ENCODE measurements at places on chromosomes 12 and 14.

DNA sequence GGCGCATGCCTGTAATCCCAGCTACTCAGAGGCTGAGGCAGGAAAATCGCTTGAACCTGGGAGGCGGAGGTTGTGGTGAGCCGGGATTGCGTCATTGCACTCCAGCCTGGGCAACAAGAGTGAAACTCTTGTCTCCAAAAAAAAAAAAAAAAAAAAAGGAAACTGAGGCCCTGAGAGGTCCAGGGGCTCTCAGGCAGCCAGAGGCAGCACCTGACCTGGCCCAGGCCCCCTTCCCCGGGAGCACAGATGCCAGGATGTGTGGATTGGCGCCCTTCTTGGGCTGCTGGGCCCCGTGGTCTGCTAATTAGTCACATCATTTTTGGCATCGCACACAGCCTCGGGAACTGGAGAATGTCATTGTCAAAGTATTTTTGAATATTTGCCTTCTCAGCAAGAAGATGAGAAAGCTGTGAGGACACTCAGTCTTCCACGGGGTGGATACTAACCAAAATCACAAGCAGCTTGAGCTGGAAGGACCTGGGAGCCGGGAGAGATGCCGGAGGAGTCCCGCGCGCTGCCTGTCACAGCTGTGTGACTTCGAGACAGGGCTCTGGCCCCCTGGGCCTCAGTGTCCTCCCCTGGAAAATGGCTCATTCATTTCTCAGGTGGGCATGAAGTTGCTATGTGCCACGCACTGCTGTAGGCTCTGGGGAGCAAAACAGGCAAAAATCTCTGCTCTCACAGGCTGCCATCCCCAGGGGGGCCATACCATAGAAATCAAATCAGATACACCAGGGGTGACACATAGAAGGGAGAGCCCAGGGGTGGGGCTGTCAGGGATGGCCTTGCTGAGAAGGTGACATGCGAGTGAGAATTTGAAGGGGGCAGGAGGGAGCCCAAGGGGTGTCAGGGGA lies 12.5 kb upstream of the RCOR1 start:
- no peak for DNase-seq

DNA sequence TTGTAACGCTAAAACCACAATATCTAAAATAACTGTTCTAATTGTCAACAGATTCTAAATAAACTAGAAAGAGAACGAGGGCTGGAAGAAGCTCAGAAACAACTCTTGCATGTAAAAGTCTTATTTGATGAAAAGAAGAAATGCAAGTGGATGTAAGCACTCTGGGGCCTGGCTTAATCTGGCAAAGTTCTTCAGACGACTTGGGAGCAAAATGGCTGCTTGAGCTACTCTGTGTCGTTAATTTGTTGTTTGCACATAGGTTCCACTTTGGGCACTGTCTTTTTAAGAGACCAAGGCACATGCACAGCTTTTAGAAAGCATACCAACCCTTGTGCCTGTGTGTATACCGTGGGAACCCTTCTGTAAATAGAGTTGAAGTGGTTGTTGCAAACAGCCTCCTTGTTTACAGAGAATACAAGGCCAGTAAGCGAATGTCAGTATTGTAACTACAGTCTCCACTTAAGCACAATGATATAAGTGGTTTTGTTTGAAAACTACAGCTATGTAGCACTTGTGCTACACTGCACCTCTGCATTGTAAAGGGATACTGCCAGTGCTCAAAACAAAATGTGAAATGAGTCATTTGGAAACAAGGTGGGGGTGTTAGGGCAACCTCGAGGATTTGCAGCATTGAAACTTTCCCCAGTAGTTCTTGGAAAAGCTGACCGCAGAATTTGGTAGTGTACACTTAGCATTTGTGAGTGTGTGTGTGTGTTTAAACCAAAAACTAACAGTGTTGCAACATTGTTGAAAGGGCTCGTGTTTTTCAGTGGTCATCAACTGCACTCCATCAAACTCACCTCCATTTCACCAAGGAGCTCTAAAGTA lies 154.3 kb downstream of the CEP83 start:
- DNase-seq = no peak

DNA sequence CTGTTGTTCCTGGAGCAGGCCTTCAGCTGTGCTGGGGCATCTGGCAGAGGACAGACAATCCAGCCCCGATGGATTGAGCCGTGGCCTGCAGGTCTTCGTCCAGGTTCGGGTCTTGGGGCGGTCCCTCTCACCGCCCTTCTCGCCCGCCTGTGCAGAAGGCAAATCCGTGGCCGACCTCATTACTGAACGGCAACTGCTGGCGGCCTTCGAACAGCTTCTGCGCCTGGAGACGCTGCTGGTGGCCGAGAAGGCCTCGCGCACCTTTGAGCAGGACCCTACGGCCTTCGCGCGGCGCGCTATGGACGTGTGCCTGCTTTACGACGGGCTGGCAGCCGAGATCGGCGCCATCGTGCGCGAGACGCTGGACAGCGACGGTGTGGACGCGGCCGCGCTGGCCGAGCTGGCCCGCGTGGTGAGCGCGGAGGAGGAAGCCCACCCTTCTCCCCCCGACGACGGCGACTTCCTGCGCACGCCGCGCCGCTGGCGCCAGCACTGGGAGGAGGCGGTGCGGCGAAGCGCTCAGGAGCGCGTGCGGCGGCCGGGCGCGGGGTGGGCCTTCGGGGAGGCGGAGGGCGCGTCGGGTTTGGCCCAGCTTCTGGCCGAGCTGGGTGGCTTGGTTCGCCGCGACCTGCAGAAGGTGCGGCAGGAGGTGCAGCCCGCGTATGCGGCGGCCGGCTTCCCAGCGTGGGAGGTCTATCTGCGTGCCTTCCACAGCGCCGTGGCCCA lies 7.6 kb downstream of the EXOC3L4 start:
- no peak for DNase-seq

DNA sequence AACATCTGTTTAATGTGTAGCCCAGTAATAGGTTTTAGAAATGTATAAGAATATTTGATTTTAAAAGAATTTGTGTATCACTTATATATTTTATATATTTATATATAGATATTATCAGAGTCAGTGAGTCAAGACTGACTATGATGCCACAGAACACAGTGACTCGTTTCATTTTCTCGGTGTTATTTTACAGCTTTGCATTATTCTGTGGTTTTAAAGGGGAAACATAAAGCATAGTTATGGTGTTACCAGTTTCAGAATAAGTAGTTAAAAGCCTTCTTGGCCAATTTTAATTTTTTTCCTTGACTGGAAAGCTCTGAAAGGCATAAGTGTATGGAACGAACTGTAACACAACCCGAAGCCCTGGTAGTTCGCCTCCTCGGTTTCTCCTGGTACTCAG lies 91.0 kb downstream of the GRIP1 start:
- no peak for DNase-seq

GRCh38 chr12:6341417-6342139 lies at the start of gene TNFRSF1A:
Gene TNFRSF1A (minus strand): TSS chr12:6342076. CDS start chr12:6341814, 262 bp downstream.
- no peak for DNase-seq

DNA sequence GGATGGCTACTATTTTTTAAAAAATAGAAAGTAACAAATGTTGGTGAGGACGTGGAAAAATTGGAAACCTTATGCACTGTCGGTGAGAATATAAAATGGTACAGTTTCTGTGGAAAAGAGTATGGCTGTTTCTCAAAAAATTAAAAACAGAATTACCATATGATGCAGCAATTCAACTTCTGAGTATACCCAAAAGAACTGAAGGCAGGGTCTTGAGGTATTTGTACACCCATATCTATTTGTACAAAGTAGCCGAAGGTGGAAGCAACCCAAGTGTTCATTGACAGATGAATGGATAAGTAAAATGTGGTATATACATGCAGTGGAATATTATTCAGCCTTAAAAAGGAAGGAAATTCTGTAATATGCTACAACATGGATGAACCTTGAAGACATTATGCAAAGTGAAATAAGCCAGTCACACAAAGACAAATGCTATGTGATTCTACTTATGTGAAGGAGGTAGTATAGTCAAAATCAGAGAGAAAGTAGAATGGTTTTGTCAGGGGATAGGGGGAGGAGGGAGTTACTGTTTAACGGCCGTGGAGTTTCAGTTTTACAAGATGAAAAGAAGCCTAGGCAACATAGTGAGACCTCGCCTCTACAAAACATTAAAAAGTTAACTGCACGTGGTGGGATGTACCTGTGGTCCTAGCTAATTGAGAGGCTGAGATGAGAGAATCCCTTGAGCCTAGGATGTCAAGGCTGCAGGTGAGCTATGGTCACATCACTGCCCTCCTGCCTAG lies 38.4 kb upstream of the CCT2 start:
- no peak for DNase-seq

- no peak for DNase-seq
Observed at GRCh38 chr12:38761636-38762342, 143.6 kb downstream of the CPNE8 start.

DNA sequence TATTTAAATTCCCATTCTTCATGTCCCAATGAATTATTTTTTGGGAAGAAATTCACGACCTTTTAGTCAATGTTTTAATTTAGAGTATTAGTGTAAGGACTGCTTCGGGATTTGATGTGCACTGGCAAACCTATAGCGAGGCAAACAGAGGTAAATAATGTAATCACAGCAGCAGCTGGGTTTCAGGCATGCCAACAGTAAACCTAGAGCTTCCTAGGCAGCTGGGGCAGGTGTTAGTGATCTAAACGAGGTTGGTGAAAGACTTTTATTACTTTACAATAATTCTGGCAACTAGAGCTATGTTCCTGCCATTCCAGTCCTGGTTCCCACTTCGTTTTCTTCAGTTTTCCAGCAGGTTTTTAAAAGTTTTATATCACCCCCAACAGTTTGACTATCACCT lies 1036.4 kb upstream of the FOXG1 start:
- no peak for DNase-seq

DNA sequence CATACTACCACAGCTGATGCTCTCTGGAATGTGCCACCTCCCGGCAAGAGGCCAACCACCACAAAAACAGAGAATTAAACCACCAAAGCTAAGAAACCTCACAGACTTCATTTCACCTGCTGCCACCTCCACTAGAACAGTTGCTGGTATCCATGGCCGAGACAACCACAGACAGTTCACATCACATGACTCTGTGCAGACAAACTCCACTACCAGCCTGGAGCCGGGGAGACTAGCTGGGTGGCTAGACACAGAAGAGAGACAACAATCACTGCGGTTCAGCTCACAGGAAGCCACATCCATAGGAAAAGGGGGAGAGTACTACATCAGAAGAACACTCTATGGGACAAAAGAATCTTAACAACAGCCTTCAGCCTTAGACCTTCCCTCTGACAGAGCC lies 78.2 kb downstream of the RALGAPA1 start:
- no peak for DNase-seq

GRCh38 chr12:109491671-109492070 lies 14.2 kb downstream of the UBE3B start:
- DNase-seq = no peak

GRCh38 chr12:88870000-88870737 lies 289.9 kb upstream of the KITLG start:
- DNase-seq = no peak

GRCh38 chr14:75418850-75419768 lies 8.7 kb upstream of the JDP2 start:
- peak; percentile 21 for DNase-seq

DNA sequence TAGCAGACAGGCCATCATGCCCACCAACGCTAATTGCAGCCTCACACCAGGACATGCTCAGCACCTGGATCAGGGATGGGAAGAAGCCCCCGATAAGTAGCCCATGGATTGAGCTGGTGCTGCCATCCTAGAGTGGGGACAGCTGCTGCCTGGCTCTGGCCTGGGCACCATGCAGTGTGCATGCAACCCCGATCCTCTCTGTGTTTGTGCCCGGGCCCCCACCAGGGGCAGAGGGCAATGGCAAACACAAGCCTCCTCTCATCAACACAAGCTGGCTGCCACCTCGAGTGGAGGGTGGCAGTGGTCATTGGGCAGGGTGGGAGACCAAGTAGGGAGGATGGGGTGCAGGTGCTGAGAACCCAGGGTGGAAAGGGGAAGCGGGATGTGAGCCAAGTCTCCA lies 23.3 kb upstream of the SOCS2 start:
- no peak for DNase-seq

- no peak for DNase-seq
Observed at GRCh38 chr12:121860257-121860656, 1.6 kb upstream of the HPD start.

- no peak for DNase-seq
Observed at GRCh38 chr14:60166142-60166541, 944 bp upstream of the DHRS7 start.

DNA sequence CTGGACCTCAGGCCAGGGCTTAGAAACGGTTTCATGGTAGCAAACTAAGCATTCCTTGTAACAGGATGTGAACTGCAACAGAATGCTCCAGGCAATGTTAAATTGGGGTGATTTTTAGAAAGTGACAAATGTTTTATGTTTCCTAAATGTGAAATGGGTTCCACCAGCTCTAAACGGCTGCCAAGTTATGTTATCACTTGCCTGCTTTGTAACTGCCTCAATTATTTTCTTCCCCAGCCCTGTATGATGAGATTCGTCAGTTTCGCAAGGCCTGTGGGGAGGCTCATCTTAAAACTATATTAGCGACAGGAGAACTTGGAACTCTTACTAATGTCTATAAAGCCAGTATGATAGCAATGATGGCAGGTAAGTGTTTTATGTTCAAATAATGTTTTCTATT lies 70.9 kb downstream of the DERA start:
- no peak for DNase-seq

GRCh38 chr12:123941624-123942237 lies 30.9 kb downstream of the CCDC92 start:
- no peak for DNase-seq

DNA sequence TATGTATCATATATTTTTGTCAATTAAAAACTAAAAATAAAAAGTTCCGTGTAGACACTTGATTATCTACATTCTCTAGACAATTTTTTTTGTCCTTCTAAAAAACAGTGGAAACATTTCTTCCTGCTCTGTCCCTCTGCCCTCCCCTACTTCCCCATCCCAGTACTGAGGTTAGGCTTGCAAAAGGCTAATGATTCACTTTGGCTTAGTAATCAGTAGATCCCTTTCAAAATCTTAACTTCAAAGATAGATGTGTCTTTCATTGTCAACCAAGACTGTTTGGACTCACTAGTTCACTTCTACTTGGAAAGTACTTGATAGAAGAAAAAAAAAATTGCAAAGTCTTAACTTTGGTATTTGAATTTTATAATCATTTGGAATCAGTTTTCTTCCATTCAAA lies 3.8 kb downstream of the SETD3 start:
- DNase-seq = no peak

GRCh38 chr12:49895773-49896172 lies 7.9 kb downstream of the FAIM2 start:
- no peak for DNase-seq

DNA sequence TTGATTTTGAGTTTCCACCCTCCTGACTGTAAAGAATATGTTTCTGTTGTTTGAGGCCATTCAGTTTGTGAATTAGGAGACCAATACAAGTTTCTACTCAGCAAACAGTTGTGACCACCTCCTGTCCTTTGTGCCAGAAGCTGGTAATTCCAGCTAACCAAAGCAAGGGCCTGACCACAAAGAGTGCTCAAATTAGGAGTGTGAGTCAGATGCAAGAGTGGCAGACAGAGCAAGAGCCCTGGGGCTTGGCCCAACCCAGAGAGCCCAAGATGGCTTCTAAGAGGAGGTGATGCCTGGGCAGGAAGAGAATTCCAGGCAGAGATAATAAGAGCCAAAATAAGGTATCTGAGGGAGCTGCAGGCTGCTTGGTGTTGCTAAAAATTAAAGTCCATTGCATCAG lies 77.7 kb upstream of the C14orf132 start:
- DNase-seq = no peak

DNA sequence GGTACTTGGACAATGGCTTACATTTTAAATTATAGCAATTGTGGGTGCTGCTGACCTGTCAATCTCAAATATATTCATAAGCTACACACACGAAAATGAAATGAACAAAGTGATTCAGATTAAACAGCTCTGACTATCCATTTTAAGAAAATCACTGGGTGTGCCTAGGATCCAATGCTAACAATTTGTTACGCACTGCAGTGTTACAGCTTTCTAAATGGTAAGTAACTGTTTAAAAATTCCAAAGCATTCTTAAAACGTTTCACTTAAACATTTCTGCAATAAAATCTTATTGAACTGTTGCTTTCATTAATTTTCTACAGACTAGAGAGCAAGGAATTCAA lies 18.9 kb downstream of the LMO3 start:
- DNase-seq = no peak

Data from stimulated activated CD8-positive, alpha-beta memory T cell treated with anti-CD3 and anti-CD28 coated beads, Interleukin-7, amount 100 ng/mL, for 4 hours (primary cell).